Activated CD4-positive, alpha-beta T cell treated with anti-CD3 and anti-CD28 coated beads, Interleukin-2, Interleukin-4, amounts not matched to agents 100 ng/mL and 50 ng/mL, durations not matched to agents 16 hours and 8 hours (primary cell): ENCODE measurements at places on chromosomes 1 and 21.

GRCh38 chr1:119924948-119925898, 28.9 kb upstream of the ADAM30 start:
- DNase-seq = no peak

DNA sequence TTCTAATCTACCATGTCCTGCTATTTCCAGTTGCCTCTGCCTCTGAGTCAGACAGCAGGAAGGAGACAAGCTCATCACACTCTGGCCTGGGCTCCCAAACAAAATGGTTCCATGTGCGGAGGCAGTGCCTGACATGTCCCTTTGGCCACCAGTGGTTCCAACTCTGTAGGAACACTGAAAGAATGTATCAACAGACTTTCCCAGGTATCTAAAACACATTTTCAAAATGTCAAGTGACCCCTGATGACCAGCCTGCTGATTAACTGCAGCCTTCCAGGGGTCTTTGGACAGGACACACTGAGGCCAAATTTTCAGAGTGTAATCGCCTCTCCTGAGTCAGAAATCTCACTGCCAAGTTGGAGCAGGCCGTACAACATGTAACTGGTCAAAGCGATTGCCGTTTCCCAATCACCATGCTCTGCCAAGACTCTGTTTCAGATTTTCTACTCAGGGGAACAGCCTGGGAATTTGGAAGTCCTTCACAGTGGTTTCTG, 172.7 kb downstream of the TPR start:
- DNase-seq = no peak

DNA sequence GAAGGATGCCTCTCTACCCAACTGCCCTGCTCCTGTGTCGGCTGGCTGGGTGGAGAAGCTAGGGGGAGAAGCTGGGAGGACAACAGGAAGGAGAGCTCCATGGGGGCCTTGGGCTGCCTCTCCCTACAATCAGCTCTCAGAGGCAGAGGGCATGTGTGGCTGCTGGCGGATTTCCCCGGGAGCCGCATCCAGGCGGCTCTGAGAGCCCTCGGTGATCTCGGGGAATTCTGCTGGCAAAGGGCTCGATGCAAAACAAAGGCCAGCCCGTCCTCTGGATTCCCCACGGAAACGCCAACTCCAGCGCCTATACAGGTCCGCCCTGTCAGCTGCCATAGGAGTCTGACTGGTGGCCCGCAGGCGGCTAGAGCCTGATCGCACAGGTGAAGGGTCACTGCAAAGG, 26.4 kb upstream of the EVA1B start:
- no peak for DNase-seq

DNA sequence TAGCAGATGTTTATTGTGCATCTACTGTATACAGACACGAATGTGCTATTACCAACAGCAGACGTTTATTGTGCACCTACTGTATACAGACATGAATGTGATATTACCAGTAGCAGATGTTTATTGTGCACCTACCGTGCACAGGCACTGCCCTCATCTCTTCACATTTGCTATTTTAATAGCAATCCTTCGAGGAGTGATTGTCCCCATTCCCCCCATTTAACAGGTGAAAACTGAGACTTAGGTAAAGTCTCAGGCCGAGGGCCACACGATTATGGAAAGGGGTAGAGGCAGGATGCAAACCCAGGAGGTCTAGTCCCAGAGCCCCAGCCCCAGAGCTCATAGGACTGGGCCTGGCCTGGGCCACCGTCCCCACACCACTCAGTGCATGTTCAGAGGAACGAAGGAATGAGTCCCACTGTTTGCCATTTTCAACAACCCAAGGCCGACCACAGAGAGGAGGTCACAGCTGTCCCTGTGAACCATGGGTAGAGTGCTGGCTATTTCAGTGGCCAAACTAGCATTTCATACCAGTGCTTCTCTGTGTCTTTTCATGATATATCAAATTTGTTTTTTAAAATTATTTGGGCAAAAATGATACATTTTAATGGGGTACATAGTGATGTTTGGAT, 114.4 kb upstream of the TMEM51 start:
- no peak for DNase-seq

- DNase-seq = no peak
Measured at GRCh38 chr1:61115436-61115835, 33.1 kb downstream of the NFIA start.

- DNase-seq = no peak
Measured at GRCh38 chr1:54314696-54315095, 91.5 kb downstream of the SSBP3 start.

GRCh38 chr1:105072446-105072845, 1322.7 kb downstream of the AMY1C start:
- DNase-seq = no peak
